Right renal pelvis (tissue), 4 donors: ENCODE measurements at places on chromosomes 2 and 18. TPM values are rescaled to one million over a fixed set of nuclear protein-coding genes. Genes with fewer than 3 reads are reported as not detected.

- no peak for DNase-seq
Measured at GRCh38 chr2:28552045-28552823, 56.4 kb downstream of the PLB1 start.

DNA sequence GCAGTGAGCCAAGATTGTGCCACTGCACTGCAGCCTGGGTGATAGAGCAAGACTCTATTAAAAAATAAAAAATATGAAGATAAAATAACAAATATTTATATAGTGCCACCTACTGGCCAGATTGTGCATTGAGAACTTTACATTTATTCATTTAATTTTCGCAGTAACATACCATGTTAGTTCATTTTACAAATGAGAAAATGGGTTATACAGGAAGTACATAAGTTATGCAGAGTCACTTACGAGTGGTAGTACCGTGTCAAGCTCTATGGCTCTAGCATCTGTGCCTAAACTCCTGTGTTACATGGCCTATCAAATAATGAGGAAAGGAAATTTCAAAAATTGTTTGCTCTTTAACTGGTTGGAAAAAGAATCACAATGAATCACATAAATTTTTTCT, 27.9 kb downstream of the RIF1 start:
- no peak for DNase-seq

DNA sequence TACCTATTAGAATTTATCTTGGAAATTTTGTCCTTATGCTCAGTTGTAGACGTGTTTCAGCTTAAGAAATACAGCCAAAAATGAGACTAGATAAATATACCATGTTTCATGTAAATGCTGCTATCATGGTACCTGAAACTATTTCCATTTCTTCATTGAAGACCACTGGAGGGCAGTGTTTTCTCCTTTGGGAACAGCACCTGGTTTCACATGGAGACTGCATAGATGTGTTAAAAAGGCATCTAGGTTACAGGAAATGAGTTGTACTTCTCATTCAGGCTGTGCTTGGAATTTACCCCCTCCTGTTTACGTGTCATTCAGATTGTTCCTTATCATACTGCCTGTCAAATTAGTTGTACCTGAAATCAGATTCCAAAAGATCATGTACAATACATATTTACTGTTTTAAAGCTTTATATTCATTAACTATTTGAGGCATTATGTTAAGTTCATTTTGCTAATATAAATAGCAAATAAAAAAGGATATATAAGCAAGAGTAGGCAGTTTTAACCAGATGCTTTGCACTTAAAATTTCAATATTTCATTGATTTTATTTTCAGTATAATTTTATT, 57.3 kb upstream of the PSMD14 start:
- no peak for DNase-seq

GRCh38 chr2:20366672-20367116, 16.1 kb upstream of the PUM2 start:
- no peak for DNase-seq

GRCh38 chr2:170122883-170123547, 54.9 kb upstream of the MYO3B start:
- DNase-seq, result no peak

DNA sequence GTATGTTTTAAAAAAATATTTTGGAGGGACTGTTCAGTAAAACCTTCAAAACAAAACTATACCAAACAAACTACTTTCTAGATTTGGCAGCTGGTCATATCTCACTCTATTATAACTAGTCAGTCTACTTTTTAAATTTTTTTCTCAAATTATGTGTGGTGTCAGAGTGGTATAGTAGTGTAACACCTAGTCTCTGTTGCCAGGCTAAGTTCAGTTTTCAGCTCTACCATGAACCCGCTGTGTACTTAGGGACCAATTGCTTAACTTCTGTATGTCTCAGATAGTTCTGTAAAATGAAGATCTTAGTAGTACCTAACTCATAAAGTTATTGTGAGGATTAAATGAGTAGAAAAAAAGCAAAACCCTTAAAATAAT, 54.3 kb downstream of the GPD2 start:
- DNase-seq, result no peak

- no peak for DNase-seq
Measured at GRCh38 chr2:206572725-206573124, 69.6 kb upstream of the FAM237A start.

DNA sequence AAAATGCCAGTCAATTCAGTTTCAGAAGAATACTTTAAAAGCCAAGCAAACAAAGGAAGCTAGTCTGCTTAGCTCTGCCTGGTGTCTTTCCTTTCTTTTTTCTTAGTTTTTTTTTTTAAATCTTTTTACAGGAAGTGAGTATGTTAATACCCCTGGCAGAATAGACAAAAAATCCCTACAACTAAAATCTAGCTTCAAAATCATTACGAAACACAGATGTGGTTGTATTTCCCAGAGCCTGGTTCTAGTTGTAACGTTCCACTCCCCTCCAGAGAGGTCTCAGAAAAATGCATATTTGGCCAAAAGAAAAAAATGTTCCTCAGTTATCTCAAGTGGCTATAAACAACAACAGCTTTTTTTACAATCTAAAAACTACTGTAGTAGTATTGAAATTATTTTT, 202.1 kb upstream of the RND3 start:
- no peak for DNase-seq

GRCh38 chr18:4293337-4293736, 161.8 kb downstream of the DLGAP1 start:
- DNase-seq, result no peak

DNA sequence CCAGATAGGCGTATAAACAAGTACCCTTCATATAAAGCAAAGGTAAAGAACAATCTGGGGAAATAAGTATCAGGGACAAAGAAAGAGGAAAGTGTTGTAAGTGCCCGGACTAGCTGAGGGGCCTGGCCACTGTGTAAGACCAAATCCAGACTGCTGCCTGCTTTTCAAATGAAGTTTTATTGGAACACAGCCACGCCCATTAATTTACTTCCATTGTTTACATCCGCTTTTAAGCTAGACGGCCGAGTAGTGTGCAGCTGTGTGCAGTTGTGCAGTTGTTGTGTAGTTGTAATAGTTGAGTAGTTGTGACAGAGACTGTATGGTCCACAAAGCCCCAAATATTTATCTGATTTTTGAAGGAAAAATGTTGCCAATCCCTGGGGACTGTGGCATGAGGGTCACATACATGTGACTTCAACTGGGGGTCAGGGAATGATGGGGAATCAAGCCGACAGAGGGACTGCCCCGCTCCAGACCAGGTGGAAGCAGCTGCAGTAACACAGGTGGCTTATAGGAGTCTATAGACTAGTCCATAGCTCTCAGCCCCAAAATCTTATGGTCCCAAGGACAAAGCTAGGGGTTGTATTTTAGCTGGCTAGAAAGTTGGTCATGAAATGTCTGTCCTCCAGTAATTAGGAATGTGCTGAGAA, 30.0 kb downstream of the FHL2 start:
- no peak for DNase-seq

DNA sequence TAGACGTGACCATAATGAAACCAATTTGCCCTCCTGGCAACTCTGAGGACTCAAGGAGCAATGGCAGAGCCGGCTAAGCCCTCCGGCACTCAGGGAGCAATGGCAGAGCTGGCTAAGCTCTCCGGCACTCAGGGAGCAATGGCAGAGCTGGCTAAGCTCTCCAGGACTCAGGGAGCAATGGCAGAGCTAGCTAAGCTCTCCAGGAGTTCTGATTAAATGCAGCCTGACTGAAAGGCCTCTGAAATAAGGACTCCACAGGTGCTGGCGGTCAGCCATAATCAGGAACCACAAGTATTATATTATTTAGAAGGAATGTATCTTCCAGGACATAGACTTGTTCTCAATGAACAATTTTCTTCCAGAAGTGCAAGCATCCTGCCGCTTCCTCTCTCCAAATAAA, 65.2 kb downstream of the C2orf76 start:
- no peak for DNase-seq

DNA sequence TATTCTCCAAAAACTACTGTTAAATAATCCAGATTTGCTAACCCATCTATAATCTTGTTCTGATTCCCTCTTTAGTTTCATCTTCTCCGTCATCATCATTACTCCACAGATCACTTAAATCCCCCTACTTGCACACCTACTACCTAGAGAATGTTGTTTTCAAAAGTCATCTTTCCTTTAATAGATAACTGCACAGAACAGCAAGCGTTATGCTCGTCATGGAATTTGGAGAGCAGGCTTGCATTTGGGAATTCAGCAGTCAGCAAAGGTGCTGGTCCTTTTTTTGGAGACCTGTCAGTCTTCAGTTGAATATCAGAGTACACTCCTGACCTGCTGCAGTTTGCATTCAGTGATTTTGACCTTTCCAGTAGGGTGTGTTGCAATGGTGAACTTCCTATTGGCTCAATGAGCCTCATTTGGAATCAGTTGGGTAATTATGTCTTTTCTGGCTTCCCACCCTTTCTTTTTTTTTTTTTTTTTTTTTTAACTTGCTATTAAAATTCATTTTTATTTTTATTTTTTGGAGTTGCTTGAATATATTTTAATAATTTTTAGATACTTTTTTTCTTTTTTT, 110.6 kb downstream of the HNRNPLL start:
- no peak for DNase-seq

The ZDBF2 gene
- 11.0 TPM for polyA plus RNA-seq

The COBLL1 gene
- polyA plus RNA-seq, result 156 TPM

The RSAD2 gene
- 4.1 TPM for polyA plus RNA-seq

The SH3RF3 gene
- 4.8 TPM for polyA plus RNA-seq

The CDCA7 gene
- 41.8 TPM for polyA plus RNA-seq
